ENCODE measurements at places on chromosomes 7 and 10. TPM values are rescaled to one million over a fixed set of nuclear protein-coding genes. Genes with fewer than 3 reads are reported as not detected.
A peak's percentile ranks its signal among the peaks of the same experiment; 100 is the strongest.

VSIR gene
- total RNA-seq, result 40.5 TPM

PON1 gene
- total RNA-seq, result 0.16 TPM

GRM3 gene
- not detected for total RNA-seq

ZNF727 gene
- 4.3 TPM for total RNA-seq

UTF1 gene
- not detected for total RNA-seq

ADIRF gene
- 98.1 TPM for total RNA-seq

MALRD1 gene
- total RNA-seq, result 4.7 TPM

ASIC3 gene
- total RNA-seq, result 4.7 TPM

- no peak for DNase-seq
These were observed 105.6 kb downstream of the CTBP2 start for GRCh38 chr10:125054669-125055268.

DNA sequence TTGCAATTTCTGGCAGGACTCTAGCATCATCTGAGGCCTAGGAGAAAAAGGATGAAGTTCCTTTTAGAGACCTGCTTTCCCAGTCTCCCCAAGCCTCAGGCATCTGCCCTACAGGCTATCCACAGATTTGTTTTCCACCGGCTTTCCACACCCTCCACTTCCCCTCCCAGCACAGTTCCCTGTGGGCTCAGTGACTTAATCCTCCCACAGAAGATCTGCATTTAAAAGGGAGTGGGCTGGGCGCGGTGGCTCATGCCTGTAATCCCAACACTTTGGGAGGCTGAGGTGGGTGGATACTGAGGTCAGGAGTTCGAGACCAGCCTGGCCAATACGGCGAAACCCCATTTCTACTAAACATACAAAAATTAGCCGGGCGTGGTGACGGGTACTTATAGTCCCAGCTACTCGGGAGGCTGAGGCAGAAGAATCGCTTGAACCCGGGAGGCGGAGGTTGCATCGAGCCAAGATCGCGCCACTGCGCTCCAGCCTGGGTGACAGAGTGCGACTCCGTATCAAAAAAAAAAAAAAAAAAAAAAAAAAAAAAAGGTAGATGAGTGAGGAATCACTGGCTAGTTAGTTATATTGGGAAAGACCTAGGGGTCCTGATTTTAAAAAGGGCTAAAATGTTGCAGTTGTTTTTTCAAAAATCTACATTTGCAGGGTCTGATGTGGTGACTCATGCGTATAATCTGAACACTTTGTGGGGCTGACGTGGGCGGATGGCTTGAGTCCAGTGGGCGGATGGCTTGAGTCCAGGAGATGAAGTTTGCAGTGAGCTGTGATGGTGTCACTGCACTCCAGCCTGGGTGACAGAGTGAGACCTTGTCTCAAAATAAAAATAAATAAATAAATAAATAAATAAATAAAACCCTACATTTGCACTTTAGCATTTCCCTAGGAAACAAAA lies 119.5 kb downstream of the BAMBI start:
- no peak for DNase-seq

DNA sequence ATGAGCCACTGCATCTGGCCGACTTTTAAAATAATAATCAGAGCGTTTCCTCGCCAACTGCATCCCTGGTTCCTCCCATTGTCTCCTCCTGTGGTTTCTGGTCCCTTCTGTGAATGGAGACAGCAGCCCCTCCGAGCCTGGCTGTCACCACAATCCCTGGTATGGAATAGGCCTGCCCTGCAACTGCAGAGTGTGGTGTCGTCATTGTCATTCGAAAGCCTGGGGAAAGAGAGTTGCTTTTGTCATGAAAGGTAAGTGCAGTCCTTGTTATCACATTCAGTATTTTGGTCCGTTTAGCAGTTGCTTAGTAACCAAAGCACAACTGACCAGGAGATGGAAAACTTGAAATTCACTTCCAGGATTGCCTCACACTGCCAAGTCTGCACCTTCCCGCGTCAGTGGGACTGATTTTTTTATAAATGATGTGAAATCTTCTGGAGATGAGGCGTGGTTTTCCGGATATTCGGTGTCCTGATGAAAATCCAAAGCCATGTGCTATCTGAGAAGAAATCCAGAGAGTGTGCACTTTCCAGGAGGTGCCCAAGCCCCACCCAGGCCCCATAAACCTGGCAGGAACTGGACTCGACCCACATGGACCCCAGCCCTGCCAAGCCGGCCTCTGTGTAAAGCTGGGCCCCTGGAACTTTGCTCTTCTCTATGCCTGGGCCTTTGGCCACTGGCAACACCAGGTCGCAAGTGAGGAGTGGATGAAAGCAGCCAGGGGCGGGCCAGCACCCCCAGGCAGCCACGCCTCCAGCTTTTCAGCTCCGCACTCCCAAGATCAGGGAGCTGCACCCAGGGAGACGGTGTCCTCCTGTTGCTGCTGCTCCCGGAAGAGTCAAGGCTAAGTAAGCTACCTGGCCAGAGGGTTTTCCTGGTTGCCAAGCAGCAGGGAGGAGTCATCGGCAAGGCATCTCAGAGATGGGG lies 133.7 kb upstream of the SH2B2 start:
- no peak for DNase-seq

DNA sequence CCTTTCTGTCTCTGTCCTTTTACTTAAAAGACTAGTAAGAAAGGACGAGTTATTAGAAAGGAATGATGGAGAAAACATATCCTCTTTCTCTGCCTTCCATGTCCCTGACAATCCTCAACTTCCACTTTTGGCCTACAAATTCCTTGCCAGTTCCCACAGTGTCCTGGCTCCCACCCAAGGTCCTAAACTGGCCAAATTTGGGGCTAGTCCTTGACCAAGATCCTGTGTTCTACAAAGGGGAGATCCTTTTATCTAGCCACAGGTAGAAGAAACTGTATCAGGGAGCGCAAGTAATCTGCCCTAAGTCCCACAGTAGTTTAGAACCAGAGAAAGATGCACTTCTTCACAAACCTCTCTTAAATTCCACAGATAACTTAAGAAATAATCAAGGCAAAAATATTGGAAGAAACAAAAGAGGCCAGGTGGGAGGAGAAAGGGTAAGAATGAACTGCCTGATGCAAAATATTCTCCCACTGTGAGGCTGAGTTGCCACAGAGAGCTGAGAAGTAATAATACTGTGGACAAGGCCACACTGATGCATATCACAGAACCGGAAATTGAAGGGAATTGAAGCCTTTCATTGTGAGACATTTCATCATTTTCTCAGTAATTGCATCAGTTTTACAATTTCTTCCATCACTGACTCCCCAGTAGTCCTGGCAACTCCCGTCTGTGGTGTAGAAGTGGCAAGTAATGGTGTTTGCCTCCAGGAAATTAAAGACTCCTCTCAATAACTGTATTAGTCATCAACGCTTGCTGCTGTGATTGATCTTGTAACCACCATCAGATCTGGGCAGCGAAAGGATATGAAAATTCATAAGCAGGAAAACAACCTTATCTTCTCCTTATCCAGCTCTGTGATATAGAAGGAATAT lies 47.2 kb downstream of the DNAJC12 start:
- no peak for DNase-seq

- no peak for DNase-seq
These were observed 31.6 kb downstream of the ABCB5 start for GRCh38 chr7:20647036-20647435.

GRCh38 chr7:144725070-144725469 lies 110.8 kb downstream of the TPK1 start:
- no peak for DNase-seq

GRCh38 chr7:131364767-131365344 lies 37.2 kb downstream of the MKLN1 start:
- DNase-seq, result no peak

DNA sequence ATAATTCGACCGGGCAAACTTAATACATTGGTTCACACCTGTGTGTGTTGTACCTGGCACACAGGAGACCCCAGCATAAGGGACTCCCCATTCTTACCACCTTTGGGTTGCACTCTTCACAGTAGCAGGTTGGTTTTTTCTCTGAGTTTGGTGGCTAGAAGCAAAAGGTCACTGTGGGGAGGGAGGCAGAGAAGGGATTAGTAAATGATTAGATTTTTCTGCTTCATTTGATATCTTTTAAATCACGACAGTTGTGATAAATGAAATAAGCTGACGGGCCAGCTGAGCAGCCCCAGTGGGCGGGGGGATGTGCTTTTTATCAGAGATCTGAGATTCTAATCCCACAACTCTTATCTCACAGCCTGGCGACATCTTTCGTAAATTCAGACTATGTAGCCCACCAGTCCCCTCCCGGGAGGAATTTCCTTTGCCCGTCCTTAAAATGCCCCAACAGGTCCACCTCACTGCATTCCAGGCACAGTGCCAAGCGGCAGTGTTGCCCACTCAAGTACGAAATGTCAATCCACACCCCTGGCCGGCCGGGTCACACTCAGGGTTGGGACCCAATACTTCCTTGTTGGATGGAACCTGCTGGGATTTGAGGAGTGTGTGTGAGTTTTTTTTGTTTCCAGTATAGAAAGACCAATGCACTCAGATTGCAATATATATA lies 10.5 kb upstream of the KCP start:
- peak; percentile 63 for DNase-seq

- DNase-seq, result peak; percentile 73
These were observed 985 bp upstream of the ETV1 start for GRCh38 chr7:13990319-13990983.

DNA sequence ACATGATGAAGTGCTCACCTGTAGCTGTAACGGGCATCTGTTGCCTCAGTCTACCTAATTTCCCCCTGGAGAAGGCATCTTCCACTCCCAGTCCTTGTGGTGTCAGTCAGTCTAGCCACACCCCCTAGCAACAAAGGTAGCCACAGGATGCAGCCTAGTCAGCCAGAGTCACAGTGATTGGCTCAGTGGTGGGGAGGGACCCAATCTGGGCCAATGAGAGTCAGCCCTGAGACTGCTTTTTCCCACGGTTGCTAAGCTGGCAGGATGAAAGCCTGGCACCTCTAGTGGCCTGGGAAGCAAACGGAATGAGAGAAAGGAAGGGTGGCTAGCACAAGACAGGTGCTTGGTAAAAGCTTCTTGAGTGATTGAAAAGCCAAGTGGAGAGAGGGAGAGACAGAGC lies 118.6 kb downstream of the SH3PXD2A start:
- no peak for DNase-seq

DNA sequence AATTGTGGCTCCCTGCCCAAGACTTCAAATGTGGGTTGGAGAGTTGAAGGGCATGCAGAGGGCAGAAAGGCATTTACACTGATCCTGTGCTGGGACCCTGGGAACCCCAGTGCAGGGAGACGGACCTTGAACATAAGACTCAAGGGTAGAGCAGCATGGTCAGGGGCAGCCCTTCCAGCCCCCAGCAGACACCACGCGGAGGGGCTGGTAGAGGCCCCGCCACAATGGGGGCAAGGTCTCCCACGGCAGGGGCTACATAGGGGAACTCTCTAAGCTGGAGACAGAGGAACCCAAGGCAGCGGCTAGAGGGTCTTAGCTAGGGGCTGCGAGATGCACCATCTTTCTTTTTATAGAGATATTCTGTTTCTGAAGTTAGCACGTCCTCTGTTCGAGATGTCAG lies 45.2 kb upstream of the EBF3 start:
- no peak for DNase-seq
